ENCODE measurements at places on chromosomes 5 and 9.

DNA sequence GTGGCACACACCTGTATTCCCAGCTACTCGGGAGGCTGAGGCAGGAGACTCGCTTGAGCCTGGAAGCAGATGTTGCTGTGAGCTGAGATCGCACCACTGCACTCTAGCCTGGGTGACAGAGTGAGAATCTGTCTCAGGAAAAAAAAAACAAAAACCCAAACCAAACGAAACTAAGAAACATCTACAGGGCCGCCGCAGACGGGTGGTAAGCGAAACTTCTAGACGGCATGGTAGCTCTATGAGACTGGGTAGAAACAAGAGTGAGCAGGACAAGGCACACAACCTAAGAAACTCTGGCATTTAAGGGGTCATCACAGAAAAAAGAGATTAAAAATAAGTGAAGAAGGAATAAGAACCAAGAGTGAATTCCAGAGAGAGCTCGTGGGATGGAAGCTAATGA, 454.8 kb upstream of the KLF4 start:
- no peak for DNase-seq

DNA sequence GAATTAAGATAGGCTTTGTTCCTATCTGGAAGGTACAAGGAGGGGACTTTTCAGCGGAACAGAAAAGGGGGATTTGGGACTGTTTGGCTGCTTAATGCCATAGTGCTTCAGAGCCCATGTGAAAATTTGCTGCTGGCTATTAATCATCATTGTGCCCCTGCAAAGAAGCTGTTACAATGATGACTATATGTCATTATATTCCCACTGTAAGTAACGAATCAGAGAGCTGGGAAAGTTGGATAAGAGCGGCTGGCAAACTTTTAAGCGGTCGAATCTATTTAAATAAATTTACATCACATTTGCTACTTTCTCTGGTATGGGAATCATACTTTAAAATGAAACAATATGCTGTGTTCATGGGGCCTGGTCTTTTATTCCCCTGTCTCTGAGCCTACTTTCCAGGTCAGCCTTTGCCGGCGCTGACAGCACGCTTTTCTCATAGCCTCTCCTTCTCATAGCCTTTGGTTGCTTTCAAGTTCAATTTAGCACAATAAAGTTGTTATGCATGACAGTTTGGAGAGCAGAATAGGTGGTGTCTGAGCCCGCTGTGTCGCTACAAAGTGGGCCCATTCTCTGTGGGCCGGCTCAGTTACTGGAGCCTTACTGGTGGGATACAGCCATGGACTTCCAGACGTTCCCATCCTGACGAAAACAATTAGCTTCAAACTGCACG, 271.2 kb upstream of the TMEM161B start:
- no peak for DNase-seq

DNA sequence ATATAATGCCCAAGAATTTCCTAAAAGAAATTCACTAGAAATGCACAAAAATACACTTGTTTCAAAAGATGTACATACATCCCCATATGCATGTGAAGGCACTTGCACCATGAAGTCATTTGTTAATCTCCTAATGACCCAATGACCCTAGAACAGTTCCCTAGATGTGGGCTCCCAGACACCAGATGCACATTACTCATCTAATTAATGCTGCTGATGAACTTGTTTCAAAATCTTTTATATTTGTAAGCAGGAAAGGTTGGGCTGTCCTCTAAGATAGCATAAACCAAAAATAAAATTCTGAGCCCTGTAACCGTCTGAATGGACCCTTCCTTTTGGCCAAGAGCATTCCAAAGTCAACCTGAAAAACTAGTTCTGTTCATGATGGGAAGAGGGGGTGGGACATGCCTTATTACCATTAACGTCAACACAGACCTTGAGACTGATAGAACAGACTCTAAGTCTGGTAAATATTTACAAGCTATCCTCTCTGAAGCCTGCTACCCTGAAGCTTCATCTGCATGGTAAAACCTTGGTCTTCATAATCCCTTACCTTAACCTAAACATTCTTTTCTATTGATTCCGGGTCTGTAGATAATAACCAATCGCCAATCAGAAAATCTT, 91.0 kb upstream of the DAPK1 start:
- DNase-seq = no peak

GRCh38 chr5:111775224-111775623, 18.2 kb upstream of the NREP start:
- DNase-seq = no peak

DNA sequence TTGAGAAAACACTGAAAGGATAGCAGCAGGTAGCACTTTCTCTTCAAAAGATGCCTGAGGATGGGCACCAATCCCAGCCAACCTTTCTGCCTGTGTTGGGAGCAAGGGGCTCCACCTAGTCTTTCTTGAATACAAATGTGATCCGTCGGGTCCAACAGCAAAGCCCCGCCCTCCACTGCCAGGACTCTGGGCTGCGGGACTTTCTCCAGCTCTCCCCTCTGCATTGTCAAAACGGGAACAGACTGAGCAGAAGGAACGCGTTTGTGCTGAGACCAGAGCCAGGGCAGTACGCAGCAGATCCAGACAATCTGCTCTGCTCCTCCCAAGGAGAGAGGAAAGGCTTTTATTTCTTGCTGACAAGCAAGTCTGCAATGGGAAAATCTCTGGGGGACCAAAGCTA, 139.7 kb downstream of the SEC61B start:
- DNase-seq = no peak

DNA sequence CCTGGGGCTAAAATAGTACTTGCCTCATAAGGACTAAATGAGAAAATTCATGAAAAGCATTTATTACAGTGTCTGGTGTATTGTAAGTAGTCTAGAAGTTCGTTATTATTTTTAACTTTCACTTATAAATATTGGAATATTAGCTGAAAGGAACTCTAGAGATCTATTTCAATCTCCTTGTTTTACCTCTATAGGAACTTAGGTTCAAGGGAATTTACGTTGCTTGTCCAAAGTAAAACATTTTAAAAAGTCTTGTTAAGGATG, 55.5 kb downstream of the GARNL3 start:
- no peak for DNase-seq

DNA sequence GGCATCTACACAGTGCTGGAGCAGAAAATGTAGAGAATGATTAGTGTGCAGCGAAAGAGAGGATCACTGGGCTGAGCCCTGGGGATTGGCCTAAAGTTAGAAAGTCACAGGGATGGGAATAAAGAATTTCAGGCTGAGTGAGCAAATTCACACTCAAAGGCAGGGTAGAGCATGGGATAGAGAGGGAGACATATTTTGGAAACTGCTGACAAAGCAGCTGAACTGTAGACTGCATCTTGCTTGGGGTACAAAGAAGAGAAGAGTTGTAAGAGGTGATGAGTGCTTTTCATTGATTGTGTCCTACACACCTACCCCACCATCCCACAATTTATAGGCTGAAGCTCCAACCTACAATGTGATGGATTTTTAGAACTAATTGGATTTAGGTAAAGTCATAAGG, 677.8 kb downstream of the TAF11L14 start:
- no peak for DNase-seq

- DNase-seq = no peak
These were observed 254.7 kb upstream of the TRPC7 start for GRCh38 chr5:136620016-136620419.

DNA sequence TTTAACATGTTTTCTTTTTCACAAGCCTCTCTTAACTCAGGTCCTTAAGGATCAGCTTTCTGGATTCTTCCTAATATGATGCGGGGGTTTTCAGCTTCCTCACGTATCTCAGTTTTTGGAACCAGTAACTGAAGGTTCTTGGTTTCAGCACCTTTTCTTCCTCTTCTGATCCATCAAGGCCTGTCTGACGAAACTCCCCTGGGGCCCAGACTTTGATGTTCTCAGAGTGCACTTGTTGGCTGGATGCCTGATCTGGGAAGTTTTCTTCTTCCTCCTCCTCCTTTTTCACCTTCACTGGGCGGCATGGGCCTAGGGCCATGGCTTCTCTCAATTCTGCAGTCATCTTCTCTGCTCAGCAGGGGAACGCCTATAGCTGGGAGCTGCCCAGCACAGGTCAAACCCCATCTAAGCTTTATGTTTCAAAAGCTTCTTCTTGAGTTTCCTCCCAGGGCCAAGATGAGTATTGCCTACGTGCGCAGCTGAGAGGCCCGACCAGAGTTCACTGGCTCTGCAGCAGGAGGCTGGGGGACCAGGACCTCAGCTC, 44.8 kb downstream of the GHR start:
- DNase-seq = no peak

GRCh38 chr9:11735391-11735790, 957.8 kb upstream of the TYRP1 start:
- no peak for DNase-seq

- DNase-seq = peak; percentile 4
These were observed at the start of gene FAM163B for GRCh38 chr9:133609311-133610098. Gene FAM163B, minus strand, starts transcription at chr9:133609389. Its CDS starts 29,166 bp downstream, at chr9:133580223.

DNA sequence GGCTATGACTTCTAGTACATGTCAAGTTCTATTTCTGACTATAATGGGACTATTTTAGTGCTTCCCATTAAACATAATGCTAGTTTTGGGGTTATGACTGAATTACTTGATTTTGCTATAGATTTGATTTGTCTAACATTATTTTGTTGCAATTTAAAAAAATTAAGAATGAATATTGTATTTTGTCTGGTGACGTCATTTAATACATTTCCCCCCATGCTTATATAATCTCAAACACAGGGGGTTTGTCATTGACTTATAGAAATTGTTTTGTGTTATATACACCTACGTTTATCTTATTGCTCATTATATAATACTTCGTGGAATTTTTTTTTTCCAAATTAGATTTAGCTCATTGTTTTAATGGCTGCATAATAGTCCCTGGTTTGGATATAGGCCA, 270.3 kb upstream of the VLDLR start:
- DNase-seq = no peak

DNA sequence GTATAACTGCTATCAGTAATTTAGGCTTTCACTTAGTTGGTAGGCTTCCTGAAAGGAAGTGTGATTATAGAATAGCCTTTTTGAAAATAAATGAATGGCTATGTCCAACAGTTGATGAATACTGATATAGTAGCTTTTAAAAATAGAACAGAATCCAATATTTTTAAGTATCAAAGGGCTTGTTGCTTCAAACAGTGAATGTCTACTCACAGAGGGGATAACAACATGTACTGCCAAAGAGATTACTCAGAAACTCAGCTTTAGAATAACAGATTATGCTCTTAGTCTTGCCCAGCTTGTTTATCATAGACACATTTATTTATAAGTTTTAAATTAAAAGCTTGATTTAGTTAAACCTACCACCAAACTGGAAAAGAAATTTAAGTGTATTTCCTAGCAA, 132.6 kb downstream of the XRCC4 start:
- DNase-seq = no peak

- DNase-seq = no peak
These were observed 292.3 kb upstream of the WWC1 start for GRCh38 chr5:167999182-167999581.

DNA sequence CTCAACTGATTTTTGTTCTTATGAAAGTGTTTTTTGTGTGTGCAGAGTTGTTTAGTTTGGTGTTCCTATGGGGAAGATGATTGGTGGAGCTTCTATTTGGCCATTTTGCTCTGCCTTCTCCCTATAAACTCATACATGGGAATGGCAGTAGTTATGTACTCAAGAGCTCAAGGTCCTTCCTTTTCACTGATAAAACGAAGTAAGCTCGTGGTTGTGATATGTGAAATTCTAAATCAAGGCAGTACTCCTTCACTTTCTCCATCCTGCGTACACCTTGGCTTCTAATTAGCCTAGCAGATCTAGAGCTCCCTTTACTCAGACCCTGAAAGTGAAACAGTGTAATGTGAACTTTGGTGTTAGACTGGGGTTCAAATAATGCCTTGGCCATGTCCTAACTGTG, 159.3 kb upstream of the TNC start:
- no peak for DNase-seq

DNA sequence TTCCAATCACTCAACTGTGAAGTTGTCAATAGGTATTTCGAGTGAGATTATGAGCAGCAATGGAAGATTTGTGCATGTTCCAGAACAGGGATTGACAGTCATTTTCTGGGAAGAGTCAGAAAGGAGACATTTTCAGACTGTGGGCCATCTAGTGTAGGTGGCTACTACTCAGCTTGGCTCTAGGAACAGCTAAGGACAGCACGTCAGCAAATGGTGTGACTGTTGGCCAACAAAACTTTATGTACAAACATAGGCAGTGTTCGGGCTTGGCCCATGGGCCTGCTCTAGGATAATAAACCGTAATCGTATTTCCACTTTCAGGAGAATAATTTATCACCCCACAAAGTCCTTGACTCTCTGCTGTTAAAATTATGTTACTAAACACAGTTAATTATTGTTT, 143.6 kb downstream of the ADCY2 start:
- DNase-seq = no peak

DNA sequence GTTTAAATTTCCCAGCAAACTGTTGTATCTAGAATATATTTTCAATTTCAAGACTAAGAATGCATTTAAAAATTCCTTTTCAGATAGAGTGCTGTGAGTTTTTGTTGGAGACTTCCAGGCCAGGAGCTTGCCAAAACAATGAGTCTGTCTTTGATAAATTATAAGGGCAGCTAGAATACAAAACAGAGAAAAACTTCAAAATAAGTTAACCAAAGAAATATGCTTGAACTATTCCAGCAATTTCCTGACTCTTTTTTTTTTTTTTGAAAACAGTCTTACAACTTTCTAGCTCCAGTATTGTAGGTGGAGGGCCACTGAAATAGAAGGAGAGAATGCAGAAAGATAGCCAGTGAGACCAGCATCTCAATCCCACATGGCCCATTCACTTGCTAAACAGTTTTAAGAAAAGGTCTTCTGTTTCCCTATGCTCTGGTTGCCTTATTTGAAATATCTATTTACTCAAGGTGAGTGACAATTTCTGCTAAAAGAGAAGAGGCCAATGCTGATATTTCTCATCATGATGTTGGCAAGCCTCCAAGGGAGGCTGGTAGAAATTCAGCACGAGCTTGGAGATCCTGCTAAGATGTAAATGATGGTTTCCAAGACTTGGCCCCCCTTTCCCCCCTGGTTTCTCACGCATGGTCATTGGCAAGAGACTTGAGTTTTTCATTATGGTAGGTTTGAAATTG, 103.2 kb downstream of the USP20 start:
- no peak for DNase-seq

- DNase-seq = no peak
These were observed 57.5 kb upstream of the ZSWIM6 start for GRCh38 chr5:61274511-61274911.

- no peak for DNase-seq
These were observed 186.7 kb downstream of the MARCHF11 start for GRCh38 chr5:15992918-15993317.

DNA sequence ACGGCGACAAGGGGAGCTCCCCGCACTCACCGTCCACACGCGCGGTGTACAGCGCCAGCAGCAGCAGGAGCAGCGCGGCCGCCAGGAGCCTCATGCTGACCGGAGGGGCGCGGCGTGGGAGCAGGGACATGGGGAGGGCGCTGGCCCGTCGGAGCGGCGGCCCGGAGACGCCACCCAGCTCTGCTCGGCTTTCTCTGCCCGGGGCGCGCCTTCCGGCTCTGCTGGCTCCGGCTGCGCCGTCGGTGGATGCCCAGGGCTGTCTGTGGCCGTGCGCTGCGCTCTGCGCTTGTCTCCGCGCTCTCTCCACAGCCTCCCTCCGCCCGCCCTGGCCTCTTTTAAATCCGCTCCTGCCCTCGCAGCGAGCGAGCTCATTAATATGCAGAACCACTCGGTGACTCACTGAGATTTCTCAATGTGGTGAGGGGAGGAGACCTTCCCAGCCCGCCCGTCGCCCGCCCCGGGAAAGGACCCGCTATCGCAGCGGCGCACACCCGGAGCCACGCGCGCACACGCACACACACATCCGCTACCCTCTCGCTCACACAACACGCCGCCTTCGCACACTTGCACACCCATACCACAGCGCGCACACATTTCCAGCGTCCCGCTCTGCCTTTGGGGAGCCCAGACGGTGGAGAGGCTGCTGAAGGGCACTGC, at the start of gene CXCL14:
TSS of gene CXCL14 (minus strand) at position 307 of the 657 bp plus-strand sequence. CDS start at position 94, 213 bp downstream.
- no peak for DNase-seq

- DNase-seq = no peak
These were observed 1892.1 kb downstream of the MAT2B start for GRCh38 chr5:165397516-165397915.

Data from CD4-positive, alpha-beta T cell treated with Interleukin-17A for 1 hour (primary cell).